ENCODE measurements at places on chromosomes 5 and 9. TPM values are rescaled to one million over a fixed set of nuclear protein-coding genes. Genes with fewer than 3 reads are reported as not detected.

- DNase-seq: no peak
Observed at GRCh38 chr5:29017501-29017900, 1979.1 kb upstream of the CDH9 start.

- no peak for DNase-seq
Observed at GRCh38 chr9:126721564-126721981, 83.3 kb upstream of the ZBTB43 start.

DNA sequence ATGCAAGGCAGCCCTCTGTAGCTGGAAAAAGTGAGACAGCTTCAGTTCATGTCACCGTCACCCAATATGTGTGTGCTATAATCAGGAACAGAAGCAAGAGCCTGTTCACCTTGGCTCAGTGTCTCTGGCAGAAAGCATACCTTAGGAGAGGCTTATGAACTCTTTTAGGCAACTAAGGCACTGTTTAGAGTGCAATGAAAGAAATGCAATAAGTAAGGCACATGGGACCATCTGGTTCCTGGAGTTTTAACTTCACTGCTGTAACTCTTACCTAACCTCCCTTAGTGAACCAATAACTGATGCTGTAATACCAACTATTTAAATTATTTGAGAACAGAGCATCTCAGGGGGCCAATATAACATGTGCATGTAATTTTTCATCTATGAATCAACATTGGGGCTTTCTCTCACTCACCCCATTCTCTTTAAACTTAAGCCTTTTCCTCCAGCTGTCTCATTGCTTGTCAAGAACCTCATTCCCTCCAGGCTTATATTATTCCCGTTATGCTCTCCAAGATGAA is 32.4 kb downstream of the C9 start:
- DNase-seq: no peak

- peak; percentile 65 for DNase-seq
Observed at GRCh38 chr9:109585796-109586195, 87.7 kb upstream of the PTPN3 start.

GRCh38 chr5:95620030-95620869 is at the start of gene GPR150:
Gene GPR150, plus strand, starts transcription at chr5:95620087. Its CDS starts 189 bp downstream, at chr5:95620276.
- no peak for DNase-seq

- no peak for DNase-seq
Observed at GRCh38 chr5:180816608-180817534, 14.3 kb upstream of the MGAT1 start.

GRCh38 chr5:67941614-67942401 is 273.7 kb upstream of the PIK3R1 start:
- no peak for DNase-seq

DNA sequence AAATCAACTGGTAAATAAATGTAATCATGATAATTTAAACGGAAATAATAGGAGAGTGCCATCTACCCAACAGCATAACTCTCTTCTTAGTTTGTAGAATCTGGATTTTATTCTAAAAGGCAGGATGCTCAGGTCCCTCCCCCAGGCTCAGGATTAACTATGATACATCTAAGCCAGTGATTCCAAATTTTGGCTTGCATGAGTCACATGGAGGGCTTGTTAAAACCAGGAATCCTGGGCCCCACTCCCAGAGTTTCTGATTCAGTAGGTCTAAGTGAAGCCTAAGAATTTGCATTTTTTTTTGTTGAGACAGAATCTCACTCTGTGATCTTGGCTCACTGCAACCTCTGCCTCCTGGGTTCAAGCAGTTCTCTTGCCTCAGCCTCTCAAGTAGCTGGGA is 62.3 kb upstream of the ZFR start:
- DNase-seq: no peak

GRCh38 chr5:74243634-74244033 is 396.9 kb downstream of the ENC1 start:
- DNase-seq: no peak

- no peak for DNase-seq
Observed at GRCh38 chr5:21594566-21594965, 1258.6 kb downstream of the CDH12 start.

GRCh38 chr5:133205204-133205603 is 153.4 kb downstream of the HSPA4 start:
- no peak for DNase-seq

- DNase-seq: no peak
Observed at GRCh38 chr9:38024036-38024681, 44.9 kb downstream of the SHB start.

- no peak for DNase-seq
Observed at GRCh38 chr9:118364266-118365106, 660.3 kb downstream of the TLR4 start.

DNA sequence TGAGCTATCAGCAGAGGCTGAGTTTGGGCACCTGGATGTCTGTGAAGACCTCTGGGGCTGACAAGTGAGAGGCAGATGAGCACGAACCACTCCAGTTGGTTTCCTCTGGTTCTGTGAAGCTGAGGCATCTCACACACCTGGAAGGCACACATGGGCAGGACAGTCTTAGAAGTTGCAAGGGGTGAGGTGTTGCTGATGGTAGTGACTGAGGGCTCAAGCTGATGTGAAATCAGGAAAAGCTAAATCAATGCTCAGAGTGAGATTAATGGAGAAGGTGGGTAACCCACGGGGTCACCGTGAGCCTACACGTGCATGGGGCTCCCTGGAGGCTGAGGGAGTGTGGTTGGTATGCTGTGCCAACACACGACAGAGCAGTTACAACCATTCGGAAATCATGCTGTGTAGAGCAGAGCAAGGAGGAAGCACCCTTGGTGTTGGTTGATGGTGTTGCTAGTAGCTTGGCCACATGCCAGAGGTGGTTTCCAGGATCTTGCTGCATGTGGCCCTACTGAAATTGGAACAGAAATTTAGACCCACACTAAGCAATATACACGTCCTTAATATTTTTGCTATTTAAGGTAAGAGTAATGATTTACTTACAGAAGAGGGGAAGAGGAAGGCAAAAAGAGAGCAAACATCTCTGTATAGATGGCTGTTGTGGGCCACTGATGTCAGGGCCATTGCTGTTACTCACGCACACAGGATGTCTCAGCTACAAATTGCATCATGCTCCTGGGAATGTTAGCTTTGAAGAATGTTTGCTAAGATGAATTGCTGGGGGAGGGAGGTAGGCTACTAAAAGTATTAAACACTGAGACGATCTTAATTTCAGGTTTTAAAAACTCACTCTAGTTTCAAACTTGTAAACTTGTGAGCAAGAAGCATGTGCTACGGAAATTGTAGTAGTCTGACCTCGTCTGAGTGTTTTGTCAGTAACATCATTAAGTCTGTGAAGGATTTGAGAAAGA is 170.5 kb downstream of the ARHGEF28 start:
- no peak for DNase-seq

- no peak for DNase-seq
Observed at GRCh38 chr9:137107312-137107921, 7.1 kb downstream of the DPP7 start.

DNA sequence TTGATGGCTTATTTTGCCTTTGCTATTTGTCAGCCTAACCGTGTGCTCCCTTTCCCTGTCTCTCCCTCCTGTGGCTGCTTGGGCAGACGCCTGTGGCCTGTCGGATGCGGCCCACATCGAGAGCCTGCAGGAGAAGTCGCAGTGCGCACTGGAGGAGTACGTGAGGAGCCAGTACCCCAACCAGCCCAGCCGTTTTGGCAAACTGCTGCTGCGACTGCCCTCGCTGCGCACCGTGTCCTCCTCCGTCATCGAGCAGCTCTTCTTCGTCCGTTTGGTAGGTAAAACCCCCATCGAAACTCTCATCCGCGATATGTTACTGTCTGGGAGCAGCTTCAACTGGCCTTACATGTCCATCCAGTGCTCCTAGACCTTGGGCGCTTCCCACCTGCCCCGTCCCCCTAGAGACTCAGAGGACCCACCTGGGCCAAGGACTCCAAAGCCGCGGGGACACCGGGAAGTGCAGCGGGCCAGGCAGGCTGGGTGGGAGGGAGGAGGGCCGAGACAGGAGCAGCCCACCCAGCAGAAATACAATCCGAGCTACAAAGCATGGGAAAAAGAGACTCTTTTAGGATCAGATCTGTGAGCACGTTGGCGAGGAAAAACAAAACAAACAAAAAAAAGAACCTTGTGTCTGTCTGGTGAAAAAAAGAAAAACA is 10.6 kb downstream of the NR2F1 start:
- no peak for DNase-seq

GRCh38 chr9:68955330-68955729 is 58.6 kb downstream of the PRKACG start:
- DNase-seq: no peak

DNA sequence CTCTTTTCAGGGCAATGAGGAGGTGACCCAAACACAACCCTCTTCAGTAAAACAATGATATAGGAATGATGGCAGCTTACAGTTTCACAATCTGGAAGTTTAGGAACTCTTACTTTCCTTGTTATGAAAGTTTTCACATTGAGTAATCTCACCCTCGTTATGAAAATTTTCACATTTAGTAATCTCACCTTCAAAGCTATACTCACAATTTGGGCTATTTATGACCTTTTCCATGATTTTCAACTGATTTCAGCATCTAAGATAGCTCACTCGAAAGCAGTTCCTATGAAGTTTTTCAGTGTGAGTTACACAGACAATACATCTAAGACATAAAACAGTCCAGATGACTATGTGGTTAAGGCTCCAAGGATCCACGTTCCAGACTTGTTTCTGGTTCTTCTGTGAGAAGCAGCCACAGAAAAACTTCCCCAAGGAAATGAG is 57.1 kb downstream of the FOXD1 start:
- DNase-seq: no peak

DNA sequence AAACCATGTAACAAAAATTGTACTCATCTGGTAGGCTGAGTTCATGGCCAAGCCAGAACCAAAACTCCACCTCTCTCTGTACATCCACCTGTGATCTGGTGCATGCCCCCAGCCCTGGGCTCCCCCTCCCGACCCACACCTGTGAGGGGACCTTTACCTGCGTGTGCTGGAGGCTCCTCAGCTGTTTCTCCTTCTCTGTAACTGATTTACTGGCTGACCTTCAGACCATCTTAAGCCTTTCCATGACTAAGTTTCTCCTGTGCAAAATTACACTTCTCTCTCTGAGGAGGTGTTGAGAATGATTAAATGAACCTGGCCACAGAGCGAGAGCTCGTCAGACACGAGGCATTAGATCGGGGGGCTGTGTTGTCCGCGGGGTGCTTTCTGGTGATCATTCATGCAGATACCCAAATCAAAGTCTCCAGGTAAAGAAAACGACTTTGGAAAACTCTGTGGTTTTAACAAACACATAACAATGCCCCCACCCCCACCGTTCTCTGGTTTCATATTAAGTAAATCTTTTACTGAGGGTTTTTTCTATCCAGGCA is 136.4 kb downstream of the SEMA5A start:
- DNase-seq: no peak

- no peak for DNase-seq
Observed at GRCh38 chr5:34053133-34053532, 10.1 kb upstream of the C1QTNF3 start.

DNA sequence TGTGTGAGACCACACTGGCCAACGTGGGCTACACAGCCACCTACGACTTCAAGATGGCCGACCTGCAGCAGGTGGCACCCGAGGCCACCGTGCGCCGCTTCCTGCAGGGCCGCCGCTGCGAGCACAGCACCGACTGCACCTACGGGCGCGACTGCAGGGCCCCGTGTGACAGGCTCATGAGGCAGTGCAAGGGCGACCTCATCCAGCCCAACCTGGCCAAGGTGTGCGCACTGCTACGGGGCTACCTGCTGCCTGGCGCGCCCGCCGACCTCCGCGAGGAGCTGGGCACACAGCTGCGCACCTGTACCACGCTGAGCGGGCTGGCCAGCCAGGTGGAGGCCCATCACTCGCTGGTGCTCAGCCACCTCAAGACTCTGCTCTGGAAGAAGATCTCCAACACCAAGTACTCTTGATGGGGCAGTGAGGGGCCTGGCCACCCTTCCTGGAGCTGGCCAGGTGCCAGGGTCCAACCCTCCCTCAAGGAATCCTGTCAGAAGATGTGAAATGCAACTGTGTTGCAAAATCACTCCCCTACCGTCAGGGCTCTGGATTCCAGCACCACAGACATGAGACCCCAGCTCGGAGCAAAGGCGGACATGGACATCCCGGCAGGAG is 11.1 kb downstream of the DIPK1B start:
- no peak for DNase-seq

SLIT3 gene
- 50.1 TPM for polyA plus RNA-seq

DPM2 gene
- 37.4 TPM for polyA plus RNA-seq

LHX6 gene
- polyA plus RNA-seq: 3.8 TPM

TPPP gene
- 2.9 TPM for polyA plus RNA-seq

ST8SIA4 gene
- 6.1 TPM for polyA plus RNA-seq

FOXD4L6 gene
- polyA plus RNA-seq: not detected

ELOVL7 gene
- polyA plus RNA-seq: 19.6 TPM

SPRY4 gene
- 31.1 TPM for polyA plus RNA-seq

GCNT4 gene
- 17.6 TPM for polyA plus RNA-seq

SLC6A3 gene
- 0.47 TPM for polyA plus RNA-seq

STXBP1 gene
- polyA plus RNA-seq: 23.4 TPM

PCDHGA7 gene
- polyA plus RNA-seq: 2.3 TPM

WNT8A gene
- 0.10 TPM for polyA plus RNA-seq

CARTPT gene
- polyA plus RNA-seq: not detected
